Kasumi-1 (cell line): ENCODE measurements at places on chromosomes 4 and X.

DNA sequence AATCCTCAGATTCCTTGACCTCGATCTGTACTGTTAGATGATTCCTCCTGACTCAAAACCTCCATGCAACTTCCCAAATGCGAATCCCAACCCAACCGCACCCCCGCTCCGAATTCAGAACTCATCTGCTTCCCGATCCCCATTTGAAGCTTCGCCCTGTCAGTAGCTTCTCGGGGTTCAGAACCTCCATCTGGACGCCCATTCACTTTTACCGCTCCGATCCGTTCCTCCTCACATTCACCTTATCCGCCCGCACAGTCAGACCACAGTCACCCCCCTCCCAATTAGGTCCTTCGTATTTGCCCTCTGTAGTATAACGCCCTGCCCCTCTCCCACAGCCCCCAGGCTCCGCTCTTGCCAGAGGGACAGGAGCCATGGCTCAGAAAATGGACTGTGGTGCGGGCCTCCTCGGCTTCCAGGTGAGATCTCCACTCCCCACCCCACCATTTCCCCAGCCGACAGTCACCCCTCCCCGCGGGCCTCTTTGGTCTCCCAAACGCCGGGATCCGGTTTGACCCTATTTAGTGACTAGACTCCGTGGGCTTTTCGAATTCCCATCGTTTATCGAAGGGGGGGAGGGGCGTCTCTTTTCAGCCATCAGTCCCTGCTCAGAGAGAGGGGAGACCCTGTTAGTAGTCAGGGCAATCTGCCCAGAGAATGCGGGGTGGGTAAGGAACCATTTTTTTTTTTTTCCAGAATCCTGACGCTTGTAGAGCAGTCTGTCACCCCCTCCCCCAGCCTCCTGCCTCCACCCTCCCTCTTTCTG is 691 bp downstream of the MAGED1 start:
- DNase-seq = no peak

DNA sequence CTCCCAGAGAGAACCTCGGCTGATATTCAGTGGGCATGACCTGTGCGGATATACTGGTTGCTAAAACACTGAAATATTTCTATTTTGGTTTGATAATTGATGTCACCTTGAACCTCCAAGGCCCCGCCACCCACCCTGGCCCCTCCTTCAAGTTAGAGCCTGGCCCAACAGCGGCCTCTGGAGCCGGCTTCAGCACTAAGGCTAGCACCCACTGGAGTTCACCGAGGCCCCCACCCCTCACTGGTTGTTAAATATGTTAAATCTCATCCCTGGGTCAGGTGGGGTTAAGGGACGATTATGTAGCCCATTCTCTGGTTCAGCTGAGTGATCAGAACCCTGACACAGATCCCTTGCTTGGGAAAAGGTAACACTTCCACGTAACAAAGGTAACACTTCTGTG is 24.3 kb downstream of the SEL1L3 start:
- no peak for DNase-seq

GRCh38 chrX:56783450-56783831 is 54.4 kb downstream of the NBDY start:
- no peak for DNase-seq

DNA sequence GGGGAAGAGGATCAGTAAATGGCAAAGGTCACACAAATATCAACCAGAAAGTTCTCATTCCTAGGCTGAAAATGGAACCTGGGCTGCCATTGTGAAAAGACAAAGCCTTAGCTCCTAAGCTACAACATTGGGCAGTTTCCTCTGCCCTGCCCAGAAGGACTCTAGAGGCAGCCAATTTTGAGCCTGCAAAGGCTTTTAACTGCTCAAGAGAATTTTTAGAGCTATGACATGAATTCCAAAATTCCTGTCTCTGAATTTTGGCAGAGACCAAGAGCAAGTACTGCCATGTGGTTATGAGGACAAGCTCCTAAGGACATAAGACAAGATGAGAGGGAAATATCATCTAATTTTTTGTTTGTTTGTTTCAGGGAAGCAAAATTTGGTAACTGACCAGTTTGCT is 29.6 kb upstream of the IGFBP7 start:
- no peak for DNase-seq

DNA sequence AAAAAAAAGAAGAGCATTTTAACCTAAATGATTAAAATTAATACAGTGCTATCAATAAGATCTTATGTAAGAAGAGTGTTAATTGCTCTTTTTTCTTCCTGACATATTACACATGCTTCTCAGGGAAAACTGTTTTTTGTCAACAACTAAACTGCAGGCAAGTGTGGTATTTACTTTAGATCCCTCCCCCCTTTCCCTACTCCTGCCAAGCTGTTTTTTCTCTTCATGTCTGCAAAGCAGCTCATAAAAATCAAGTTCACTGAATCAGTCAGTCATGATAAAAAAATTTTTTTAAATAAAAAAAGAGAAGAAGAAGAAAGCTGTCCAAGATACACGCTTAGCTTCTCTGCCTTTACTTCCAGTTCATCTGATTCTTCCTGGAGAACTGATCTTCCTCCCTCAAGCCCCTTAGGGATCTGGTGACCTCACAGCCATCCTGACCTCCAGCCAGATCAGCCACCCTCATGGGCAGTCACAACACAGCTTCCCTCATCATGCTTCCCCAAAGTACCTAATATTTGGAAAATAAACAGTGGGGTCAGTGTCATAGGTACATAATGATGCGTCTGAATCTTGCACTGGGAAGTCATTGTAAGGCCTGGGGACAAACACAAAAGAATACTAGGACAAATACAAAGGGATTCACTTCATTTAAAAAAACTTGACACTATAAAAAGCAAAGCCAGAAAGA is 87.0 kb downstream of the ZNF827 start:
- DNase-seq = no peak

- DNase-seq = peak; percentile 69
Measured at GRCh38 chr4:155353923-155354540, 22.7 kb downstream of the MAP9 start.

DNA sequence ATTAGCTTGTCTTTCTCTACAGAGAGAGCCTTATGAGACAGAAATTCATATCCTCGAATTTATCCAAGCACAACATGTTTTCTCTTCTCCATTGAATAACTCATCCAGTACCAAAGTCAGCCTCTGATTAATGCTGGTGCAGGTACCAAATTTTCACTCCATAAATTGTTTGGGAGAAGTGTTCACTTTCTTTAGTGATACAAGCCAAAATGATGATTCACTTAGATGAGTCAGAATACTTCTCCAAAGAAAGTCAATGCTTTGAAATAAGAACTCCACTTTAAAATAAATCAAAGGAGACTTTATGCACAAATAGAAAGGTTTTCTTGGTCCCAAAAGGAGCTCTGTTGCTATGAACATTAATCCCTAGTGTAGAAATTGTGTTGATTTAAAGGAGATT is 60.2 kb downstream of the MAOB start:
- DNase-seq = no peak

- no peak for DNase-seq
Measured at GRCh38 chr4:31995943-31996901, 1276.1 kb downstream of the PCDH7 start.

- no peak for DNase-seq
Measured at GRCh38 chr4:123709336-123709735, 312.7 kb downstream of the SPRY1 start.

DNA sequence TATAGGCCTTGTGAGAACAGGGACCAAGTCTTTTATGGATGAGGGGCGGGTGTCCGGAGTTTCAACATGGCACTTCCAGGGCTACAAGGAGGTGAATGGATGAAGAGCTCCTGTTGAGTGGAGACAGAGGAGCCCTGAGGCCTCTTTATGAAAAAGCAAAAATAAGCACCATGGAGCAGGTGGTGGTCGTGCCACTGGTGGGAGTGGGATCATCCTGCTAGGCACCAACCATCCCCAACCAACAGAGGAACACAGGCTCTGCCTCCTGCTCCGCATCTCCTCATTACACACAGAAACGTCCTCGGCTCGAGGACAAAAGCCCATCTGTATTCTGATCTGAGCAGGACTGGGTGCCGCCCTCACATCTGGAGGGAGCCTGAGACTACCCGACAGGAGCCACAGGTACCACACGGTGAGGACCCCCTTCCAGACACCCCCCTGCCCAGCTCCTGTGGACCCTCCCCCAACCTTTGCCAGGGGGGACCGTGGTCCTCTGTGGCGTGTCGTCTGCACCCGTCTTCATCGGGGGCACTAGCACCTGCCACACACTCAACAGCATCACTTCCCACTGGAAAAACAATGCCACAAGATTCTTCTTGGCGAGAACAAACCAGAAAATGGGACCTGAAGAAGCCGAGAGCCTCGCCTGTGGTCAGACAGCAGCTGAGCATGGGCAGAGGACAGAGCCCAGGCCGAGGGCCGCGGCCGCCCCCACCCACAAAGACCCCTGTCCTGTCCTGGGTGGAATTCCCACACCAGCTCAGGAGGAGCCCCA is 3.9 kb upstream of the PDE6B start:
- no peak for DNase-seq

DNA sequence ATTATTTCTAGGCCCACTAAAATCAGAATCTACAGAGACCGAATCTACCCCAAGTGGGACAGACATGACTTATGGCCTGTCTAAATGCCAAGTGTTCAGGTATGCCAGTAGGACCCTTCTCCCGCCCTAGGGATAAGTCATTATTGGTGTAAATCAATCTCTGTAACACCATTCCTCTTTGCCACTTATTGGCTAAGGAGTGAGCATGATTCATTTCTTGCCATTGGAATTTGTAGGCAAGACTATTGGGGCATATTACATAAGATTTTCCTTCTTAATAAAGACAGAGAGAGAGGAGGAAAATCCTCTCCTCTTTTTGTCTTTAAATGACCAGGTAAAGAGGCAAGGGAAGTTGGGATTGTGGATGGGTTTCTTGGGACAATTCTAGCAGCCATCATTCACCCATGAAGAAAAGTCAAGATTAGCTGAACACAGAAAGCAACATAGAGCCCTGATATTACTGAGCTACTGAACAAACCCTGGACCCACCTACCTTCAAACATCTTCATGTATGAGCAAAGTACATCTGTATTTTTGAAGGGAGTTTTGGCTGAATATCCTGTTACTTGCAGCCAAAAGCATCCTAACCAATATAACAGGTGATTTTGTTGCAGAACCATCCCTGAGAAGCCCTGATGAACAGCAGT is 2.6 kb downstream of the SLC9B2 start:
- no peak for DNase-seq

DNA sequence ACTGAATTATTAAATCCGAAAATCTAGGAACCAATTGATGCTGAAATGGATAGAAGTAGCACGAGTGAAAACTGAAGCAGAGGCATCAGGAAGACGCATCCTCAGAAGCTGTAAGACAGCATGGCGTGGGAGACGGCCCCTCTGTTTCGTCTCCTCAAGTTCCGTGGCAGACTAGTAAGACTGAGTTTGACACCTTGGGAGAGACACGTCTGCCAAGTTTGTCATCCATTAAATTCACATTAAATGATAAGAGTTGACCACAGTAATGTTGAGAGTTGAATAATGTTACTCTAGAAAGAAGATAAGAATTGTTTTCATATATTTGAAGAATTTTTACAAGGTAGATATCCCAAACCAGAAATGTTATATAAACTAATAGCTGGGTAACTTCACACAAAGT is 736.1 kb upstream of the FRG1 start:
- DNase-seq = no peak

DNA sequence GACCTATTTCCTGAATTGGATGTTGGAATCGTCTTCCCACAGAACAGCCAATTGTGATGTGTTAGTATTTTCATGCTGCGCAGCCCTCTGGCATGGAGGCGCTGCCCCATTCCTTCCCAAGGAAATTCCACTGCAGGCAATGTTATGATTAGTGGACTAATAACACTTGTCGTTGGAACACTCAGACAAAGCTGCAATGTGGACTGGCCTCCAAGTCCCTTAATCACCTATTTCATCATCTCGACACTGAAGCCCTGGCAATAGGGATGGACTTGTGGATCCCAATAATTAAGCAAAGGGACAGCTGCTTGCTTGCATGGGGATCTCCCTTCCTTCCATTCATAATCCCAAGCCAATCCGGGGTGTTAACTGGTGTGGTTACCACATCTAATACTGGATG is 78.8 kb upstream of the PLAC1 start:
- DNase-seq = no peak

DNA sequence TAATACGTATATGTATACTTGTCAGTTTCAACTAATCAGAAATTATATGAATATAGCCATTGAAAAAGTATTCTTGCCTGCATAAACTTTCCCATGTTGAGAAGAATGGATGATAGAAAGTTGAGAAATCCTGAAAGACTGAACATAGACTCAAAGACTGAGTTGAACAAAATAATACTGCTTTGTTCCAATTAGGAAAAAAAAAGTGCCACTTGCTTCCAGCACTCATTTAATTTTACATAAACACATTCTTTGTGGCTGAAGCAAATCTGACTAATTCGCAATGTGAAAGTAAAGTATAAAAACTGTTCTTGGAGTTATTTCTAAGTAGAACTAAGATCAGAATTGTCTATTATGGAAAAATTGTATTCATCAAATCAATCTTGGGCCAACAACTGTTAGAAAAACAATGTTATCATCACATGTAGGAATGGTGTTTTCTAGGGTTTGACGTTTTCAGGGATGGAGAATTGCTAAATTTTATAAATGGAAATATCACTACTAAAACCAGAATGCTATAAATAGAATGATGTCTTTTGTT is 2334.6 kb downstream of the PCDH7 start:
- no peak for DNase-seq

DNA sequence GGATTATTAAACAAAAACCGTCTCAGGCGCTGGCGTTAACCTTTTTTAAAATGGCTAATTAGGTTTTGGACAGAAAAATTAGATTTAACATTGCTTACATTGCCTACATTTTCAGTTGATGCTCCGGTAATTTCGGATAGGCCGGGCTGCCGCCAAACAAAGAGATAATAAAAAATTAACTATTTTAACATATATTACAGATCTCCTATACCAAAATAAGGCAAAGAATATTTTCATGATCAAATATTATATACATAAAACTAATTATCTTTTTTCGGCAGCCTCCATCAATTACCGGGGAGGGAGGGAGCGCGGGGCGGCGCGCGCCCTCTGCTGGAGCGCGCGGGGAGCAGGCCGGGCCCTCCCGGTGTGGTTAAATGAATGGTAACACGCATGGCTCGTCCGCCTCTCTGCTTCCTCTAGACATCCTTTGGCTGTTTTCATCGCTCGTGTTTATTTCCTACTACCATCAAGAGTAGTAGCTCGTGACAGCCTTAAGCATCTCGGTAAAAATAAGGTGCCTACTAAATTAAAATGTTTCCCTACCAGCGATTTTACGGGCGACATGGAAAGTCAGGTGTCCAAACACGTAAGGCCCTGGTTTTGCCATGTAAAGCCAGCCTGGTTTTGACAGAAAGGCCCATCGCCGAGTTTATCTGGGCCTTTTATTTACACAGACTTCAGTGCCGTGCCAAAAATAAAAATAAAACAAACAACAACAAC is 52.4 kb upstream of the TMEM33 start:
- peak; percentile 55 for DNase-seq
